ENCODE measurements at places on chromosomes 16 and 17.
A peak's percentile ranks its signal among the peaks of the same experiment; 100 is the strongest.

- DNase-seq, result no peak
Measured at GRCh38 chr16:85455534-85455933, 157.6 kb upstream of the GSE1 start.

DNA sequence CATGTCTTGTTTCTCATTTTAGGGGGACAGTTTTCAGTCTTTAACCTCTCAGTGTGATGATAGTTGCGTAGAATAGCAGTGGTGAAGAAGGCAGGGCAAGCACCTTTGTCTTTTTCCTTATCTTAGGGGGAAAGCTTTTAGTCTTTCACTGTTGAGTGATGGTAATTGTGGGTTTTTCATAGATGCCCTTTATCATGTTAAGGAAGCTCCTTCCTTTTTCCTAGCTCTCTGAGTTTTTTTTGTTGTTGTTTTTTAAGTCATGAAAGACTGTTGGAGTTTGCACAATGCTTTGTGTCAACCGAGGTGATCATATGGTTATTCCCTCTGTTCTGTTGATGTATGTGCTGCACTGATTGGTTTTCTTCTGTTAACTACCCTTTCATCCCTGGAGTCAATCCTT is 15.7 kb downstream of the NOL11 start:
- no peak for DNase-seq

- DNase-seq, result no peak
Measured at GRCh38 chr16:29012913-29013553, 28.2 kb downstream of the LAT start.

GRCh38 chr17:3954976-3955672 is 9.1 kb downstream of the ATP2A3 start:
- no peak for DNase-seq

GRCh38 chr16:50837324-50837723 is 95.4 kb downstream of the CYLD start:
- DNase-seq, result peak; percentile 15

DNA sequence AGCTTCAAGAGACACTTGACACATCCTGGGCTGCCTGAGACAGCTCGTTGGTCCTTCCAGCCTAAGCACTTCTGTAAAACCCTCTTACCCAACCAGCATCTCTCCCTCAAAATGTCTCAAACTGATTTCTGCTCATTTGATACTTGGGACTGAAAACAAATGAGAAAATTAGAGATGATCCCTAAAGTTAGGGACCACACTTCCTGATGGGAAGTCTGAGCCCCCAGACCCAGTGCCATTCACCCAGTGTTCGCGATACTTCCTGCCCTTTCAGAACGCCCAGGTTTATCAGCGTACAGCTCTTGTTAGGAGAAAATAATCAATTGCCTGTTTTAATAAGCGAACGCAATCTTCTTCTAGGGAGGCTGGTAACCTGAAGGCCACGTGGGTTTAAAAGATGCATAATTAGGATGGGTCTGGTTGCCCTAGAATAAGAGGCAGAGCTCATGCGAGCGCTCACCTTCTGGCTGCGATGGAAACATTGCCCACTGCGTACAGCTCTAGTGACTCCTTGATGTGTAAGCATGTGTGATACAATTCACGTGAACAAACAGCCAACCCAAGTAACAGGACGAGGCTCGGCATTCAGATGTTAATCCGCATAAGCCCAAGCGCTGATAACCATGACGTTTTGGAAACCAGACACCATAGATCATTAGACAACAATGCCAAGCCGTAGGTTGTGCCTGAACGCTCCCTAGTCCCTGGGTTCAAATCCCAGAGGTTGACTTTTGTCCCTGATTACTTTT is 213.1 kb downstream of the FOXL1 start:
- DNase-seq, result no peak

GRCh38 chr17:55607731-55608341 is 96.6 kb upstream of the SMIM36 start:
- peak; percentile 78 for DNase-seq

DNA sequence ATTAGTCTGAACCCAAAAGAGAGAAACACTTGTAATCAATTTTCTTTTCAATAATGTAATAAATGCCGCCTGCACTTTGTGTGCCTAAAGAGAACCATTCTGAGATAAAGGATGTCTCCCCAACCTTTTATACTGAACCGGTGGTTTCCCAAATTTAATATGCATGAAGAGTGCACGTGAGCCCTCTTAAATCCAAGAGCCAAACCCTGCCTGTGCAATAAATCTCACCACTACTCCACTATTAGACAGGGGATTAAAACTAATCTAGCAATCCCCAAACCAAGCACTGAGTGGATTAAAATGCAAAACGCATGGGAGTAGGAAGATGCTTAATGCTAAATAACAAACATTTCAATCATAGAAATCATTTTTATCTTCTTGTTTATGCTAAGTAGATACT is 351.0 kb upstream of the PSMD7 start:
- no peak for DNase-seq

GRCh38 chr17:70168977-70169708 is at the start of gene KCNJ2:
Gene KCNJ2, plus strand, starts transcription at chr17:70169532. Its CDS starts 5,508 bp downstream, at chr17:70175040.
- DNase-seq, result peak; percentile 77

GRCh38 chr16:19017179-19017578 is 33.4 kb downstream of the TMC7 start:
- no peak for DNase-seq

GRCh38 chr17:37067555-37068111 is 118.9 kb downstream of the AATF start:
- peak; percentile 73 for DNase-seq

GRCh38 chr16:49213594-49213993 is 68.0 kb downstream of the CBLN1 start:
- no peak for DNase-seq

GRCh38 chr17:63697341-63698286 is 2.3 kb downstream of the LIMD2 start:
- peak; percentile 64 for DNase-seq

- no peak for DNase-seq
Measured at GRCh38 chr17:8791248-8791909, 7.8 kb downstream of the MFSD6L start.

All from ureter (tissue), 1 donor.